ENCODE measurements at places on chromosomes 1 and 21.

DNA sequence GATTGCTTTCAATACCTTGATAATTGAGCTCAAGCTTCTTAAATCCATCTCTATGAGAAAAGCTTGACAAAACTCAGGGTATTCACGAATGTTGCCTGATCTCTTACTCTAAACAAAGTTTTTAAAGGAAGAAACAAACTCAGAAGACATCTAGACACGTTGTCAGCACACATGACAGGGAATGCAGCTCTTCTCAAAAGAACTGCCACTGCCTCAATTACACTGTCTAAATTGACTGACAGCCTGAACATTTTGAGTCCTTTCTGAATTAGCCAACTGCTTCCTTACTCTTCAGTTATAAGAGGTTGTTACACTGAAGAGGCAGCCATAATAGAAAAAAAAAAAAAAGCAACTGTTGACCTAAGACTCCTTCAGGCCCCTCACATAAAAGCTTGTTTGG lies 1646.7 kb upstream of the B3GALT2 start:
- no peak for DNase-seq

GRCh38 chr1:22089787-22090186 lies 37.3 kb downstream of the CDC42 start:
- DNase-seq: no peak

- no peak for DNase-seq
Measured at GRCh38 chr1:156002188-156002911, 18.4 kb downstream of the SSR2 start.

DNA sequence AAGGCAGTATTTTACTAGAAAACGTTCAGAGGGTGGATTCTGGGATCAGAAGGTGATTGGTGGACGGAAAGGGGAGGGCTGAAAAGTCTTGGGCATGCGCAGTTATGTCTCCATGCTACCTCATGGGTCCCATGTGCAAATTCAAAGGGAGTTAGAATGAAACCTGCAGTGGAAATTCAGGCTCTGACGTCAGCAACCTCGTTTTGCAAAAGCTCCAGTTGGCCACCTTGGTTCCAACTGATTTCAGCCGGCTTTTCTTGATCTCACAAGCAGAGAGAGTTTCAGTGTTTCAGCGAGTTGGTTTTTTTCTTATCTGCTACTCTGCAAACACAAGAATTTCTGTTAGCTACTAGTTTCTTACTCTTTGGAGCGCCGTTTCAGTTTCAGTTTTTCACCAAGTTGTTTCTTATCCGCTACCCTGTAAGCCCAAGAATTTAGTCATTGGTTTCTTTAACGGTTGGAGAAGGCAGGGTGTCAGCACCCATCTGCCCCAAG lies 69.8 kb upstream of the PGBD5 start:
- no peak for DNase-seq

GRCh38 chr1:159686599-159687299 lies 27.6 kb downstream of the CRP start:
- DNase-seq: no peak

- no peak for DNase-seq
Measured at GRCh38 chr1:167824163-167824794, 89.7 kb downstream of the ADCY10 start.

DNA sequence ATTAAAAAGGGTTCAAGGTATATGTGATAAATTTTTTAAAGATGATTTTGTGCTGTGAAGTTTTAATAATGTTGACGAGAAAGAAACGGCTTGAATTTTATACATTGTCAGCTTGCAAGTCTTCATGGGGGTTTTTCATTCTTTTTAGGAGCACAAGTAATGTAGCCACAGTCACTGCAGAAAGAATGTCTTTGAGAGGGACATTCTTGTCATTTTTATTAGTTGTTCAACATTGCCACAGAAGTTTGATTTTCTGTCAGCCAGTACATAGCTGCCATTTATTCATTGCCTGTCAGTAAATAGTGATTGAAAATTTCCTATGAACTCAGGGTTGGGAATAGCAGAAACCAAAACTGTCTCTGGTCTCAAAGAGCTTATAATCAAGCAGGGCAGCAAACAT lies 156.3 kb downstream of the DHRS3 start:
- DNase-seq: no peak

GRCh38 chr1:27402349-27402754 lies 9.9 kb downstream of the GPR3 start:
- no peak for DNase-seq

DNA sequence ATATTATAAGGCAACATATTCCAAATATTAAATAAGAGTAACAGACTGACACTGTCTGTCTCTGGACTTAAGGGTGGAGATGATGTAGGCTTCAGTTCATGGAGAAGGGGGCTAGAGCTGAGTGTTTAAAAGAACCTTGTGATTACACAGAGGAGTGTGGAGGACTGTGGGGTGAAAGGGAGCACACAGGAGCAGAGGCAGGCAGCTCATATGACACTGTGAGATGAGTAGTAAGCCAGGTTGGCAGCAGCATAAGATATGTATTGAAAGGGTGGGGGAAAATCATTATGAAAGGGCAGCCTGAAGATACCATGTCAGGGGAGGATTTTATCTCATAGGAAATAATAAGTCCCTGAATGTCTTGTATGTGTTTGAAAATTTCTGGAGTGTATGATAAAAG lies 104.5 kb downstream of the AK5 start:
- no peak for DNase-seq

DNA sequence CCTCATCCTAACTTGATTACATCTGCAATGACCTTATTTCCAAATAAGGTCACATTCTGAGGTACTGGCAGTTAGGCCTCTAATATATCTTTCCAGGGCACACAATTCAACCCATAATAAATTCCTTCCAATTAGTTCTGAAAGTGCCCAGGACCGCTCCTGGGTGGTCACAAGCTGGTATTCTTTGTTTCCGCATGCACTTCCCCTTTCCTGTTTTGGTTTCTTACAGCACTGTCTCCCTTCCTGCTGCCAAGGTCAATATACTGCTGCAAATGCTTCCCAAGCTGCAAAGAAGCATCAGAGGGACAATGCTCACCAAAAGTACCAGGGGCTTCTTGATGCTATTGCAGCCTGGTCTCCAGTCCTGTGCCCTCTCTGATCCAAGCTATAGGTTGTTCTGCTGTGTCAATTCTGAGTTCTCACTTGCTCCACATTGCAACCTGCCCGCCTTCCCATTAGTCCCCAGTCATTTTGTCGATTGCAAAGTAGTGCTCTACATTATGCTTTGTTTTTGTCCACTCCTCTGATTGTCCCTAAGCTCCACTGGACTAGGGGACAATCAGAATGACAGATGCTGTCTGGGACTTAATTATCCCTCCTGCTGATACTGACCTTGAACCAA lies 13.9 kb upstream of the XPR1 start:
- no peak for DNase-seq

- no peak for DNase-seq
Measured at GRCh38 chr1:10295481-10296085, 85.2 kb downstream of the KIF1B start.

GRCh38 chr1:205068457-205069040 lies 15.7 kb downstream of the TMEM81 start:
- no peak for DNase-seq

GRCh38 chr1:193013005-193013404 lies 46.2 kb downstream of the UCHL5 start:
- no peak for DNase-seq

GRCh38 chr1:201163707-201164106 lies 9.4 kb upstream of the TMEM9 start:
- no peak for DNase-seq

DNA sequence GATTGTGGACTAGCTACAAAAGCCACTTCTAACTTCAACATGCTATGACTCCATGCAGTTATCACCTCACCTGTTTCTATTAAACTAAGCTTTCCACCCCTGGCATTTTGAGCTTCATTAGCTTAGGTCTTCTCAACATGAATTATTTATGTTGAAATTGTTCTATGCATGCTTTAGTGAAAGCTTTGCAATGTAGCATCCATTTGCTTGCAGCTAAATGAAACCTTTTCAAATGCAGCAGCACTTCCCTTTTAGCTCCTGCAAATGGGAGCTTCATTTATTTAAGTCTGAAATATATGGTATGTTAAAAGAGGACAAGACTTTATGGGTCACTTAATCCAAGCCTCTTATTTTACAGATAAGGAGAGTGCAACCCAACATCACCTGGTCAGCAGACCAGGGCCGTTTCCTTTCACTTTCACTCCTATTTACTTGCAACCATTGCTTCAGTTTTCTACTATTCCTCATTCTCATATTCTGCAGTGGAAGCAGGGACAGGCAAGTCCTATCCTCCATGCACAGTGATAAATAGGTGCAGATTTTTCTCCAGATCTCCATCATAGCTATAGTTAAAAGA lies 56.4 kb upstream of the SAMSN1 start:
- DNase-seq: no peak

GRCh38 chr1:243933495-243933894 lies 83.5 kb upstream of the AKT3 start:
- no peak for DNase-seq

- no peak for DNase-seq
Measured at GRCh38 chr1:211606914-211607753, 28.2 kb upstream of the SLC30A1 start.

DNA sequence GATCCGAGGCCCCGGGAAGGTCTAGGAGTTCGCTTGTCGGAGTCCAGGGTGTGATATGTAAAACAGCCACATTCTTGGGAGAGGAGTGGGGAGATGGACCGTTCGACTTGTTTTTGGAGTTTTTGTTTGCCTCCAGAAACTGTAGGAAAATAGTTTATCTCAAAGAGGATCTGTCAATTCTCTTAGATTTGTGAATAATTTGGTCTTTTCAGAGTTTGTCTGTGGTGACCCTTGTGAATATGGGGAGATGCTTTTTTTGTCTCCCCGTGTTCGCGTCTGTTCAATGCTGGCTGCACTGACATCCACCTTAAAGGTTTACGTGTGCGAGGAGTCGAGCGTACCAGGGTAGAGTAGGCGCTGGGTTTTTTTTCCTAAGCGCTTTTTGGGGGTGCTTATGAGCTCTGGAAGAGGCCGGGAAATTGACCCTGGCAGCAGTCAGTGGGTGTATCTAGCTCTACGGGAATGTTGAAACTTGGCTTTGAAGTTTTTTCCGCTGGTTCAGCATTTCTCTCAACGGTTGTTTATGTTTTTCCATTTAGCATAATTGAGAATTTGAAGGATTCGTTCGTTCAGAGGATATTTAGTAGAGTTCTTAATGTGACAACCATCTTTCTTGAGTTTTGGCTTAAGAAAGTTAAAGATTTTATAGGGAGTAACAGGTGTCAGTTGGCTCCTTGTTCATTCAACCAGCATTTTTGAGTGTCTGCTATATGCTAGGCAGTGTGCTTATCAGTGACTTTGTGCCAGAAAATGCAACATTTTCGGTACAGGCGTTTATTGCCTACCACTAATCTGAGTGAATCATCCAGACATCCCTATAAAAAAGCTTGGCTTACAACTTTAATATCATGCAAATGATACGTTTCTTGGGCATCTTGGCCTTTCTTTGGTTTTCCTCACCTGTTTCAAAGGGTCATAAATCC lies 1.2 kb downstream of the SZRD1 start:
- DNase-seq: no peak

DNA sequence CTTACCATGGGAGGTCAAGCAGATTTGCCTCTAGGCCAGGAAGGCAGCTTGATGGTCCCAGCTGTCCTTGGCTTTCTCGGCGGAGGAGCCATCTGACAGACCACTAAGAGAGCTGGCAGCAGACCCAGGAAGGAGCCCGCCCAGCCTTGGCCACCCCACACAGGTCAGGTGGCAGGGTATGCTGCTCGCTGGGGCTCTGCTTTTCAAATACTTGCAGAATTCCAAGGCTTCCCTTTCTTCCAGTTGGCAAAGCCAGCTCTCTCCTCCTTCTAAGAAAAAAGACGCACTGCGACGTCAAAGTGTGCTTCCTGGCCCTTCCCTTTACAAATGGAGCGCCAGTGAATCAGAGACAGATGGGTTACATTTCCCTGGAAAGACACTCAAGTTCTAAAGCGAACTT lies 229.4 kb downstream of the CACNA1E start:
- DNase-seq: no peak

DNA sequence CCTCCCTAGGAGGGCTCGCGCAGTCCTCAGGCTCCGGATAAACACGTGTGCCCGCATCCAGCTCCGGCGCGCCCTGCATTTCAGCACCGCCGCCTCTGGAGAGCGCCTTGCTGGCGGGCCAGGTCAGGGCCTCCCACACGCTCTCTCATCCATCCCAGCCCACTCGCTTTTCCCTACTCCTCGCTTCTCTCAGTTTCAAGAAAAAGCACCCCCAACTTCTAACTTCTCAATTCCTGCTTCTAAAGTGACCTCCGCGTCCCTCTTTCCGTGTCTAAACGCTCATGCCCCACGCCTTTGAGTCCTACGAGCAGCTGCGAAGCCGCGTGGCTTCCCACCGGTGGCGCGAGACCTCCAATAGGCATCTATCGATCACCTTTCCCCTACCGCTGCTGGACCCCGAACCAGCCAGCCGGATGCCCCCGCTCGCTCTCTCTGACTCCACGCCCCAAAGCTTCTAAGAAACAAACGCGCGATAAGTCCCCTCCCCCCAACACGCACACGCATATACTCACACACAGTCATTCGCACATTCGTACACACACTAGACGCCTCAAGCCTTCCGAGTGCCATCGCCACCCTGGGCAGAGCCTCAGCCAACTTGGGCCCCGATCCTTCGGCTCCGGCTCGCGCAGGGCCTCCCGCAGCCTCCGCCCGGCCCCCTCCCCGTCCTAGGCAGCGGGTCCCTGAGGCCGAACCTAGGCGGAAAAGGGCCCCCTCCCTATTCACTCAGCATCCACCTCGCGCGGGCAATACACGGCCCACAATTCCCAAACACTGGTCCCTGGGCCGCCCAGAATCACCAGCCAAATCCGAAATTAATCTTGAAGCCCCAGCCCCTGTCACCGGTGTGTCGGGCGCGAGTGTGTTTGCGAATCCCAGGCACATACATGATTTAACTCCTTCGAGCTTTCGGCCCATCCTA lies 1.1 kb downstream of the NMNAT2 start:
- DNase-seq: peak; percentile 8

GRCh38 chr1:77652268-77652667 lies 30.2 kb downstream of the ZZZ3 start:
- no peak for DNase-seq

DNA sequence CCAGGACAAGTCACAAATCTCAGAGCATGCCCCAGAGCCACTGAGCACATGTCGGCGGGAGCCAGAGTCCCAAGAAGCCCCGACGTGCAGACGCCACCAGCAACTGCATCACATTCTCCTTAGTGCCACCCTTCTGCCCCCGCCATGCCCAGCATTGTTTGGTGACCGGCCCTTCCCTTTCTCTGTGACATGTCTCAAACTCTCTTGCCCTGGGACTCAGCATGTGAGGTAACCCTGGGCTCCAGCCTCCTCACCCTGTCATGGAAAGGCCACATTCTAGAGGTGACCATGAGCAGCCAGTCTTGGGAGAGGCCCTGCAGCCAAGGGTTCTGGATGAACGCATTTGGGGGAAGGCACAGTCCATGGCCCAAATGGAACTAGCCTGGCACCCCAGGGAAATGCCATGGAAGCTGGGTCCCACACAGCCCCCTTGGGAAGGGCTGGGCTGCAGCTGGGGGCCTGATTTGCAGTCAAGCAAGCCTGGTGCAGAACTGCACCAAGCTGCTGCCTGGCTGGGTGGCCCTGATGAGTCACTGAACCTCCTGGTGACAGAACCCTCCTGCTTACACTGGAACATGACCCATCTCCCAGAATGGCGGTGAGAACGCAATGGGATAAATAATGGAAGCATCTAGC lies 94.4 kb downstream of the ITPKB start:
- no peak for DNase-seq

Measured in stimulated activated CD8-positive, alpha-beta memory T cell treated with anti-CD3 and anti-CD28 coated beads, Interleukin-7, amount 100 ng/mL, for 1 hour (primary cell).